Fibroblast of skin of left biceps (primary cell): ENCODE measurements at places on chromosomes 12 and 14.

DNA sequence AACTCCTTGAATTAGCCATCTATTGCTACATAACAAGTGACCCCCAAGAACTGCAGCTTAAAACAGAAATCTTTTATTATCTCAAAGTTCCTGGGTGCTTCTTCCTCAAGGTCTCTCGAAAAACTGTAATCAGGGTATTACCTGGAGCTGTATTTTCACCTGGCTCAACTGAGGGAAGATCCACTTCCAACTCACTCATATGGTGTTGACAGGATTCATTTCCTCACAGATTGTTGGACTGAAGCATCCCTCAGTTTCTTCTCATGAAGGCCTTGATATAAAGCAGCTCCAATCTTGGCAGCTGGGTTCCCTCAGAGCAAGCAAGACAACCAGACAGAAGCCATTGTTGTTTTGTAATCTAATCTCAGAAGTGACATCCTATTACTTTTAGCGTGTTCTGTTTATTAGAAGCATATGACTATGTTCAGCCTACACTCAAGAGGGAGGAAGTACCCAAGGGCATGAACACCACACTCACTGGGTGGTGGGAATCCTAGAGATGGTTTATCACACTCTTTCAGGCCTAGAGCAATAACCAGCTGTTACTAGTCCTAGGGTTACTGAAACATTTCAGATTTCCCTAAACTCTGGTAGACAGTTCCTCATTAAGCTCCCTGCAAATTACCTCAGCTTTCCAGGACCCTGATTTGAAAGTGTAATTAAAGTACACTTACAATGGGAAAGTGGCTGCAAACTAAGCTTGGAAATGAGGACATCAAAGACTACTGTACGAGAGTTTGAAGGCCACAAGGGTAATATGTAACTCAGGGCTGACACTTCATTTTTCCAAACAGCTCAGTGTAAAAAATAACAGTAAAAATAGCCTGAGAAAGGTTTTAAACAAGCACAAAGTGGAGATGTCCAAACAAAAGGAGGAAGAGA, 222.2 kb downstream of the SEC23A start:
- no peak for DNase-seq

DNA sequence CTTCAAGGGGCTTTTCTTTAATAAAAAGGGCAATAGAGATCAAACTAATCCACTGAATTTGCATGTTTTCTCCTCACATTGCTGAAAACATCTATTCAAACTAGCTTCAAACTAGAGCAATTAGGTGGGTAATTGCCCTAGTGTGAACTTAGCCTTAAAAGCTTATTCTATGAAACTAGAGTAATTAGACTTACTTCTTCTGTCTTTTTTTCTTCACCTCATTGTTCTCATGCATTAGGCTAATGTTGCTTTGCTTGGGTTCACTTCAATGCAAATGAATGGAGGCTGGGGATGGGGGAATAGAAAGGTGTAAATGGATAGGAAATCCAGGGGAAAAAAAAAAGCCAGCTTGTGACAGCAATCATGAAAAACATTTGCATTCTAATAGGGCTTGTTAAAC, 414.8 kb upstream of the LMO3 start:
- no peak for DNase-seq

DNA sequence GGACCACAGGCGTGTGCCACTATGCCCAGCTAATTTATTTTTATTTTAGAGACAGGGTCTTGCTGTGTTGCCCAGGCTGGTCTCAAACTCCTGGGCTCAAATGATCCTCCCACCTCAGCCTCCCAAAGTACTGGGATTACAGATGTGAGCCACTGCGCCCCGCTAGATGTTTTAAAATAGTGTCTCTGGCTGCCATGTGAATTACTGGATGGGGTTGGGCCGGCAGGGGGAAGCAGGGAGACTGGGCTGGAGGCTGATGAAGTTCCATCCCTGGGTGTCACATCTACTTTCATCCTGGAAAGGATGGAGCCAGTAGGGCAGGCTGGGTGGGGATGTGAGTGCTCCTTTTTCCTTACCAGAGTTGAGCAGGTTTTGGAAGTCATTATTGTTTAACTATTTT, 46.1 kb downstream of the DNAH10 start:
- no peak for DNase-seq

DNA sequence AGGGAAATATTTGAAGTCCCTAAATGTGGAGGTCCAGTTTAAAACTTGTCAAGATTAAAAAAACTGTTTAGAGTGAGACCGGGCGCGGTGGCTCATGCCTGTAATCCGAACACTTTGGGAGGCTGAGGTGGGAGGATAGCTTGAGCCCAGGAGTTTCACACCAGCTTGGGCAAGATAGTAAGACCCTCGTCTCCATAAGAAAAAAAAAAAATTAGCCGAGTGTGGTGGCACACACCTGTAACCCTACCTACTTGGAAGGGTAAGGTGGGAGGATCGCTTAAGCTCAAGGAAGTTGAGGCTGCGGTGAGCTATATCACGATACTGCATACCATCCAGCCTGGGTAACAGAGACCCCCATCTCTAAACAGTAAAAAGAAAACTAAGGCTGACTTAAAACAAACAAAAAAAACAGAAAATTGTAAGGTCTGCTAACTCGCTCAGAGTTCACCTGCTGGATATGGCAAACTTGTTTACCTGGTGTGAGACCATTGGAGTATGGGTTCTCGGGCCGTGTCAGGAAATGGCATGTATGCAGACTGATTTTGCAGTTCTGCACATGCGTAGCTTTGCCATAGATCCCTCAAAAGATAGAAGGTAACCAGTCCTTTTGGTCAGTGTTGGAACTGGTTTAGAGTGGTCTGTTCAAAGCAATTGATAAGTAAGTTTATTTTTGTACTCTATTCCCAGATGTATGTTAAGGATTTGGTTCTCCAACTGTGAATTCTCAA, 2.1 kb downstream of the RNF10 start:
- DNase-seq, result no peak

GRCh38 chr14:70567791-70568190, 32.7 kb downstream of the MED6 start:
- no peak for DNase-seq

DNA sequence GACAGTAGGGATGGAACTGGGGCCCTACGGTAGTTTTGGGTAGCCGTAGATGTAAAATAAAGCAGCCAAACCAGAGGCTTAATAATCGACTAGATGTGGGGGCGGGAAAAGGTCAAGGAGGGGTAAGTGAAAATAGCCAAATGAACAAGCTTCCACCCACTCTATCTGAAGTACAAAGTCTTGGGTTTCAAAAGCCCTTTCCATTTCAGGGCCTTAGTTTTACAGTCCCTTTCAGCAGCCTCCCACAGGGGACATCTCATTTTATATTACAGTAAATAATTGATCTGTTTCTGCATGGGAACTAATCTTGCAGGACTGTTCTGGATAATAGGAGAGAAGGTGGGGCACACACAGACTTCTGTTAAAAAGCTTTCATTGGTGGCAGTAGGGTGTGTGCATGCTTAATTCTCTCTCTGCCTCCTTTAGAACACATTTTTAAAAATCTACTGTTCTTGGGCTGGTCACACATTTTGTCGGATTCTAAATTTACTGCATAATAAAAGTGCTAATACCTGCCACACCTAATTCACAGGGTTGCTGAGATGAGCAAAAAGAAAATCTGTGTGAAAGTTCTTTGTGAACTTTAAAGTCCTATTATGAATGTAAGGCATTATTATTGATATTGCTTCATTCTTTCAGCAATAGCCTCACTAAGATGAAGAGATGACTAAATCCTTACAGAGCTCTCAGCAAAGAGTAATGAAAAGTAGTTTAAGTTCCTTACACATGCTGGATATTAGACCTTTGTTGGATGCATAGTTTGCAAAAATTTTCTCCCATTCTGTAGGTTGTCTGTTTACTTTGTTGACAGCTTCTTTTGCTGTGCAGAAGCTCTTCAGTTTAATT, 104.6 kb downstream of the ITPR2 start:
- DNase-seq, result no peak
